ENCODE measurements at places on chromosomes 12 and 14.

- no peak for DNase-seq
Observed at GRCh38 chr12:92357584-92358261, 212.1 kb upstream of the BTG1 start.

GRCh38 chr14:61927520-61927919, 165.3 kb downstream of the SNAPC1 start:
- DNase-seq: peak; percentile 60

- no peak for DNase-seq
Observed at GRCh38 chr12:116990329-116990728, 79.6 kb downstream of the FBXW8 start.

DNA sequence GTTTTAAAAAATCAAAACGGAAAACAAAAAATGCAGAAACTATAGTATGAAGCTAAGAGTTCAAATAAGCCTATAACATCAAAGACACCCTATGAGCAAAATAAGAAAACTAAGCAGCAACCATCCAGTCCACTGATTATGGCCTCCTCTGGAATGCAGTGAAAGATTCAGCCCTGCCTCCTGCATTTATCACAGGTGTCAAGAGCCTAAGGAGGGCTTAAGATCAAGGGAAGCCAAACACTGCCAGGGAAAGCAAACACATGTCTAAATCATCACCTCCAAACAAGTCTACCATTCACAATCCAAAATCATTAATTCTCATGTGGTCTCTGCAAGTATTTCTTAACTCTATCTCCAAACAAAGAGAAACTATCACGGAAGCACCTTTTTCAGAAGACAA, 28.4 kb downstream of the SARNP start:
- DNase-seq: no peak

DNA sequence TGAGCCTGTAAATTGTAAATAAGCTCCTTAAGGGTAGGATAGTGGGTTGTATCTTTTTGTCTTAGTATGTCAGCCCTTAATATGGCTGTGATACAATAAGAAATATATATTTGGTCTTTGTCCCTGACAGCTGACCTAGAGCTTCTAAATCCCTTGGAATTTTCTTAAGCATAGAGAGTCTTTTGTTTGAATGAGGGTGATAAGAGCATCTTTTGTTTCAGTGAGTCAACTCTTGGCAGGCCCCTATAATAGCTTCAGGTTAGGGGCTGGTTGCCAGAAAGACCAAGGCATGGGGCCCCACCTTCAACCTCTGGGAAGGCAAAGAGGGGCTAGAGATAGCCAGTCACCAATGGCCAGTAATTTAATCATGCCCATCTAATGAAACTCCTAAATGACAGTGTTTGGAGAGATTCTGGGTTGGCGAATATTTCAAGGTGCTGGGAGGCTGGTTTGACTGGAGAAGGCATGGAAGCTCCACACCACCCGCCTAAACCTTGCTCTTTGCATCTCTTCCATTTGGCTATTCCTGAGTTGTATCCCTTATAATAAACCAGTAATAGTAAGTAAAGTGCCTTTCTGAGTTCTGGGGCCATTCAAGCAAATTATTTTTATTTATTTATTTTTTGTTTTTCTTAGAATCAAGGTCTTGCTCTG, 10.5 kb downstream of the PALS1 start:
- DNase-seq: no peak

- no peak for DNase-seq
Observed at GRCh38 chr12:104057771-104058197, 6.5 kb upstream of the HCFC2 start.

GRCh38 chr14:71452539-71452938, 479.7 kb upstream of the RGS6 start:
- no peak for DNase-seq

GRCh38 chr14:65492266-65492665, 79.7 kb downstream of the FUT8 start:
- no peak for DNase-seq

DNA sequence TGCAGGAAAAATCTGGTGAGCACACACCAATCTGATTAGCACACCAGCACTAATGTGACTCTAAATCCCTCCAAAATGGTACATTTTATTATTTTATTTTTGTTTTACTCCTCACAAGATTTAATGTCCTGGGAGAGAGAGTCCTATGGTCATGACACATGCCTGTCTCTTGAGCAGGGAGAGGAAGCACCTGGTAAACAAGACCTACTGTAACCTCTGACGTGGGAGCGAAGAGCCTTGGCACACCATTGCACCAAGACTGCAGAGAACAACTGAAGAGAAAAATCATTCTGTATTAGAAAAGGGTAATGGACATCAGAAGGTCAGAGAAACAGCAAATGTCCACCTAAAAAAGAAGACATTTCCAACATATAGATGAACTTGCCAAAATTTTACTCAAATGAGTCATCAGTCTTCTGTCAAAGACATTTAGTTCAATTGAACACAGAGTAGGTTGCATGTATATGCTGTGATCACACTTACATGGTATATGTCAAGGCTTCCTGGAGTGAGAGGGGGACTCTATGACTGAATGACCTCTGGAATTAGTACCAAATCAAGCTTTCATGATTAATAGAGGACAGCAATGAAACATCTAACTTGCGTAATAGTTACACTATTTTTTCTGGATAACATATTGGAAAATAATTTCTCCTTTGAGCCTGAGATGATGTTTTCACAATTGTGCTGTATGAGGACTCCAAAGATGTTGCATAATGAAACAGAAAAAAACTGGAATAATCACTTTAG, 186.9 kb upstream of the FLRT2 start:
- no peak for DNase-seq

- no peak for DNase-seq
Observed at GRCh38 chr14:74065746-74066575, 18.3 kb downstream of the ALDH6A1 start.

DNA sequence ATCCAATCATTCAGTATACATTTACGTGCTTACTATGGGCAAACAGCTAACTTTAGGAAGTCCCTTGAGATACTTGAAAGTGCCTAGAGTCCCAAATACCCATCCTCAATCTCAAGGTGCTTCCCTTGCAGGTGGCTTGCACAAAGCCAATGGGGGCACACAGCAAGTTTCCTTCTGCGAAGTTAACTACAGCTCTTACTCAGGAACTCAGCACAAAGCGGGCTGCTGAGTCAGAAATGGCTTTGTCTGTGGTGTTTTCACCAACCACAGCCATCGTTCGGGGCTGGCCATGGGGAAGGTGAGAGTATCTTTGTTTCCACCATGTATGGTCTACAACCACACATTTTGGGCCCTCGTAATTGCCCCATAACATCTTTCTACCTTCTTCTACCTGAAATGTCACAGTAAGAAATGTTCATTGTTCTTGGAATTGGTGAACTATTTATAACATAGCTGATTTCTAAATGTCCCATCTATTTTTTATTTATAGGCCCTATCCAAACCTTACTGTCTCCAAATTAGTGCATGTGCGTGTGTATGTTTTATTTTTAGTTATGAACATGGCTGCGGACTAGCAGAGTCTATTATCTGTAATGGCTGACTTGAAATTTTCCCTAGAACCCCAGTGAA, 13.9 kb downstream of the MFAP5 start:
- no peak for DNase-seq

GRCh38 chr12:88334271-88334670, 192.2 kb downstream of the TMTC3 start:
- no peak for DNase-seq

GRCh38 chr14:100278702-100279101, 27.5 kb downstream of the SLC25A29 start:
- DNase-seq: peak; percentile 55

DNA sequence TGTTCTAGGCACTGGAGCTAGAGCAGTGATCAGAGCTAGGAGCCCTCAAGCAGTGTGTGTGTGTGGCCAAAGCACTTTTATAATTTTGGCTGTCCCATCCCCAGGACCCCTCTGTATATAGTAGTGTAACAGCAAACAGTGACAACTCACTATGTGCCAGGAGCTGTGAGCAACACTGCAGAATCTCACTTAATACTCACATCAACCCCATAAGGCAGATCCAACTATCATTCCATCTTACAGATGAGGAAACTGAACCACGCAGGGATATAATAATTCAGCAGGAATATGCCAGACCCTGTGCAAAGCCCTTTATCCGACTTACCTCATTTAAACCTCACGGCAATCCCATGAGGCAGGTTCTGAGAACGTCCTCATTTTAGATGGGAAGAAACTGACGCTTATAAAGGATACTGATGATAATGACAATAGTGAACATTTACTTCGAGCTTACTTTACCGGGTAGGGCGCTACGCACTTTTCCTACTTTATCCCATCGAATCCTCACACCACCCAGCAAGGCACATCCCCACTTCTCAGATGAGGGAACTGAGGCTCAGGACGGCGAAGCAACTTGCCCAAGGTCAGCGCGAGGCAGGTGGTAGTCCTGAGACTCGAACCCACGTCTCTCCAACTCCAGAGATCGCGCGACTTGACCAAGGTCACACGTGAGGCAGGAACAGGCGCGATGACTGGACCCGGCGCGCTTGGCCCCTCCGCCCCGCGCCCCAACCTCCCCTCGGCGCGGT, 687 bp downstream of the RAB35 start:
- DNase-seq: no peak

GRCh38 chr12:1562813-1563407, 31.5 kb downstream of the FBXL14 start:
- DNase-seq: no peak

- no peak for DNase-seq
Observed at GRCh38 chr14:89319687-89320086, 97.3 kb downstream of the FOXN3 start.

DNA sequence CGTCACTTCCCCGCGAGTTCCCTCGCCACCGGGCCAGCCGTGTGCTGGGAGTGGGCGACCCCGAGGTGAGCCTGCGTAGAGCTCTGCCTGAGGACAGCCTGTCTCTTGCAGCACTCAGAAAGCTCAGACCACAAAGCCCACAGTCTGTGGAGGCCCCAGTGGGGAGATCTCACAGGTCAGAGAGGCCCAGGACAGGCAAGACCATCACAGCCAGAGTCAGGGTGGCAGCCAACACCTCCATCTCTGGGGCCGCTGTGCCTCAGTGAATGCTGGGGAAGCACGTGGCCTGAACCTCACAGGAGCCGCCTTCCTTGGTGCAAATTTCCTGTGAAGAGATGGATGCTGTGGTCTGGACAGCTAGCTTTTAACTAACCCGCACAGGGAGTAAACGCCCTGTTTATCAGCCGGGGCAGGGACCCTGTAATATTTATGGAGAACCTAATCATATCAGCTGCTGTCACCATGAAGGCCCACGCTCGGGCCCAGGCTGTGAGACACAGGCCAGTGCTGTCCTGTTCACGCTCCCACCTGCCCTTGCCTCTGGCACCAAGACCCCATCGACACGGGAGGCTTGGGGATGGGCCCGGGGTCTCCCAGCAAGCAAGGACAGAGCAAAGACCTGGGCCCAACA, 56.9 kb downstream of the CDC42BPB start:
- no peak for DNase-seq

GRCh38 chr12:5264006-5264405, 167.9 kb upstream of the NTF3 start:
- DNase-seq: no peak

GRCh38 chr12:73361156-73361863, 1089.1 kb downstream of the TRHDE start:
- no peak for DNase-seq

GRCh38 chr14:79656056-79656455, 555.2 kb downstream of the DIO2 start:
- DNase-seq: no peak

- DNase-seq: no peak
Observed at GRCh38 chr14:75280291-75280830, 1.7 kb downstream of the FOS start.

- DNase-seq: no peak
Observed at GRCh38 chr12:90250766-90251165, 542.1 kb upstream of the ATP2B1 start.

DNA sequence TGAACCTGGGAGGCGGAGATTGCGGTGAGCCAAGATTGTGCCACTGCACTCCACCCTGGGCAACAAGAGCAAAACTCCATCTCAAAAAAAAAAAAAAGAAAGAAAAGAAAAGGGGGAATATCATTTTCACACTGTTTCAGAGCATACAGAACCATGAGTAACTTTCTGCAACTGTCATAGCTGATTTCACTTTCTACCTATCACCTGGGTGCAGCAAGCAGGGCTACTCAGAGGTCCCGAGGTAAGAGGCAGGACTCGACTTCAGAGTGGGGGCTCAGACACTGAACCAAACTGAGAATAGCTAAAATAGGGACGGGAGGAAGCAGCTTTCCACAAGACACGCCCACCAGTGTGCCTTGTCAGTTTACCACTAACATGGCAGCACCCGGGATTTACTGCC, 29.8 kb downstream of the OR10P1 start:
- DNase-seq: no peak

DNA sequence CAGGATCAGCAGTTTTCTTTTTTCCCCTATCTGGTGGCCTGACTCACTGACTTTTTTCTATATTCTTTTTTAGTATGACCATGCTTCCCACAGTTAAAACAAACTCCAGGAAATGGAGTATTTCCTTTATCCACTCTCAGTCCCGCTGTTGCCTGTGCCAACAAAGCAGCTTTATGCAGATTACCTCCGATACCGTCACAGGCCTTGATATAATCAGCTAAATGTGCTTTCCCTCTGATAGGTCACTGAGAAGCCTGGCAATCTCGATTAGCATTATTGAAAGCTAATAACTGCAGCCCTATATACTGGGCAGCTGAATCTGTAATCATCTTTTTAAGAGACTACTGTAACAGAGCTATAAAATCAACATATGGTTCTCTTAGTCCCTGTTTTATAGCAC, 243.6 kb downstream of the KIF21A start:
- peak; percentile 2 for DNase-seq

- DNase-seq: no peak
Observed at GRCh38 chr12:76047060-76047459, 15.5 kb upstream of the PHLDA1 start.

DNA sequence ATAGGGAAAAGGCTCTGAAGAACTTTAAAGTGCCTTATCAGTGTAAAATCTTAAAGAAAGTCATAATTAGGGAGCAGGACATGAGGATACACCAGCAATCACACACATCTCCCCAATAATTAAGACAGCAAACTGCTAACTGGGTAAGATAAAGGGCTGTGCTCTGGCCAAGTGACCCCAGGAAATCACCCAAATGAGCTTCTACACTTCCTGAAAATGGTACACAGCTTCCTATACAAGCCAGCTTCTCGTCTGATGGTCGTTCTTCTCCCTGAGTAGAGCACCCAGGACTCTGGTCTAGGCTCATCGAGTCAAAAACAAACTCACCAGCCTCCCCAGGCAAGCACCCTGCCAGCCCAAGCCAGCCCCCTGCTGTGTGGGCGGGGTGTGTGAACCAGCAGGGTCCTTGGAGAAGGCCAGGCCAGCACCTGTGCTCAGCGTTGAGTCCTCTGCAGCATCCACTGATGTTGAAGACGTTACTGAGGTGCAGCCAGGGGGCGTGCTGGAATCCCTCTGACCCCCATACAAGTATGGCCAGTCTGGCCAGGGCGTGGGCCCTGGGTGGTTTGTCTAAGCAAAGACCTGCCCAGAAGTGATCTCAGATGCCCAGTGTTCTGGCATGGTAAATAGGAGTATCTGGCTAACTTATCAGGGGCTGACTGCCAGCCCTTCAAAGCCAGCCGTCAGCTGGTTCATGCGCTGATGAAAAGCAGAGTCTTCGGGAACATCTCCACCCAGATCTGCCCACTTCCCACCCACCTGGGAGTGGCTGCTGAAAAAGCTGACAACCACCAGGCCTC, 41.4 kb downstream of the ACTN1 start:
- DNase-seq: no peak

GRCh38 chr14:24695265-24696241, 61.6 kb upstream of the GZMB start:
- no peak for DNase-seq

GRCh38 chr12:16807731-16808130, 201.8 kb upstream of the LMO3 start:
- no peak for DNase-seq
